ENCODE measurements at places on chromosomes 11 and 22.

GRCh38 chr22:43288378-43288777, 54.8 kb downstream of the SCUBE1 start:
- DNase-seq, result no peak

- DNase-seq, result no peak
Observed at GRCh38 chr22:28297504-28297903, 378.4 kb upstream of the PITPNB start.

GRCh38 chr11:2316169-2316962, 14.6 kb downstream of the TSPAN32 start:
- no peak for DNase-seq

DNA sequence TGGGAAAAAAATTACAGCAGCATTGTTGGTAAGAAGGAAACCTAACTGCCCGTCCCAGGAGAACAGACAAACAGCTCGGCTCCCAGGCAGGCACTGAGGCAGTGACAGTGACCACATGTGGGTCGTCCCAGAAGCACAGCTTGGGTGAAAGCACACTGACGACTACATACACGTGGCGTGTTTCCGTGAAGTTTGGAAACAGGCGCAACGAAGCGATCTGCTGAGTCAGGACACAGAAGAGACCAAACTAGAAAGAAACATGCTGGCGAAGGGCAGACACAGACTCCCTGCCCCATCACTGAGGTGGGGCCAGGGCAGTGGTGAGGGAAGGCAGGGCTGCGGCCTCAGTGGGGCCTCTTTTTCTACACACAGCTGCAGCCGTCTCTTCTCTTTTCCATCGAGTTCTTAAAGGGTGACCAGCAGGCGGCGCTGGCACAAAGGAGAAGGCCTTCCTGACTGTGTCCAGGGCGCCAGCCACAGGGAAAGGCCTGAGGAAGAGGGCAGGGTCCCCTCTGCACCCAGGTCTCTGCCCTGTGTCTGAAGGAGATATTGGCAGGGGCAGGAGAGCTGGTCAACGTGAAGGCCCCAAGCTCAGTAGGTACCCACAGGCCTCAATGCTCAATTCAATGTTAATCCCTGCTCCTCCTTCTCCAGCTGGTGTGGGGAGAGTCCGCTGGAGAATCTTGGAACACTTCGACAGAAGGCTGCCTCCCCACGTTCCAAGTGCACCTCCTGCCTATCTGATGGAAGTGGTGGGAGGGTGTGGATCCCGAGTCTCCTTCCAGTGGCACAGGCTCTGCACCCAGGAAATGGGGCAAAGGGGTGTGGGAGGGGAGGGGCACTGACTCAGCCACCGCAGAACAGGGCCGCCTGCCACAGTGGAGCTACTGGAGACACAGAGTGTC, 19.9 kb downstream of the CARS1 start:
- DNase-seq, result peak; percentile 64

- DNase-seq, result no peak
Observed at GRCh38 chr11:416051-416756, 1.4 kb upstream of the SIGIRR start.

DNA sequence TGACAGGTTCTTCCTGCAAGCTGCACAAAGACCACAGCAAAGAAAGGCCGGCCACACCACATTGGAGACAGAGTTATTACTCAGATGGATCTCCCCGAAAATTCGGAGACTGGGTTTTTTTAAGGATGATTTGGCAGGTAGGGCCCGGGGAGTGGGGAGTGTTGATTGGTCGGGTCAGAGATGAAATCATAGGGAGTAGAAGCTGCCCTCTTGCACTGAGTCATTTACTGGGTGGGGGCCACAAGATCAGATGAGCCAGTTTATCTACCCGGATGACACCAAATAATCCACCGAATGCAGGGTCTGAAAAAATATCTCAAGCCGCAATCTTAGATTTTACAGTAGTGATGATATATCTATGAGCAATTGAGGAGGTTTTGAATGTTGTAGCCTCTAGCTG, 401.8 kb upstream of the FAT3 start:
- DNase-seq, result no peak

DNA sequence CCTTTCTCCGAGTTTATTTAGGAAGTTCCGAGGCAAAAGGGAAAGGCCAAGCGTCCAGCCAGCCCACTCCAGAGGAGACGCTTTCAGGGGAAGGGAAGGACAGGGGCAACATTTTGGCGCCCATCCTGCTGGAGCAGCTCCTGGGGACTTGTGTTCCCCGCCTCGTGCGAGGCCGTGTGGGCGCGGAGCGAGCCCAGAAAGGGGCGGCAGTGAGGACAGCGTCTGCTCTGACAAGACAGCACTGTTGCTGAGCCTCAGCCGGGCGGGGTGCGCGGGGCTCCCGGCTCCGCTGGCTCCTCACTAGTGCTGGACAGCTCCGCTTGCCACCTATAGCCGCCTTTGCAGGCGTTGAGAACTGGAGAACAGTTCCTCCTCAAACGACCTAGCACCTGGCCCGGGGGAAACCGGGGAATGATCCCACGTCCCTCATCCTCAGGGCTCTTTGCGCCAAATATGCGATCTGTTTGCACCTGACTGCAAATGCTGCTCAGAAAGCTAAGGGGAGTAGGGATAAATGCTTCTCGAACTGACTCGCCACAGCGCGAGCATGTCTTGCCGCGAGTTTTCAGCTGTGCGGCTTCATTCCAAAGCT, 722 bp upstream of the GUCY1A2 start:
- DNase-seq, result peak; percentile 53

- DNase-seq, result no peak
Observed at GRCh38 chr11:106495046-106495445, 417.6 kb downstream of the AASDHPPT start.

DNA sequence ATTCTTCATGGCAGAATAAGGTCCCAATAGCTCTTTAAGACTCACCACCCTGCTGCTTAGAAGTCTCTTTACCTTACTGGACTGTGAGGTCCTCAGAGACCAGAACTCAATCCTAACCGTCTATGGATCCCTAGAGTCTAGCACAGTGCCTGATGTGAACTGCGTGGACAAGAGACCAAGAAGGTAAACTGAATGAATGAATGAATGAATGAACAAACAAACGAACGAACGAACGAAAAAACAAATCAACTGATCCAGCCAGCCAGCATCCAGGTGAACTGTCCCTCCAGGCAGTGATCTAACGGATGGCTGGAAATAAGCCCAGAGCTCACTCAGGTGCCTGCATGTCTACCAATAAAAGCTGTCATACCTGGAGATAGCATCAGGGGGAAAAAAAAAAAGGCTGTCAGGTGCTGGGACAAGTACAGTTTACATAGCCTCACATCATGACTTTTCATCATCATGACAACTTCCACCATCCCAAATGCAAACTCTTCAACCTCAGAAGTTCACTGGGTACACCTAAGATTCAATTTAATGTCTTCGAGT, 59.8 kb downstream of the PACSIN2 start:
- DNase-seq, result no peak

DNA sequence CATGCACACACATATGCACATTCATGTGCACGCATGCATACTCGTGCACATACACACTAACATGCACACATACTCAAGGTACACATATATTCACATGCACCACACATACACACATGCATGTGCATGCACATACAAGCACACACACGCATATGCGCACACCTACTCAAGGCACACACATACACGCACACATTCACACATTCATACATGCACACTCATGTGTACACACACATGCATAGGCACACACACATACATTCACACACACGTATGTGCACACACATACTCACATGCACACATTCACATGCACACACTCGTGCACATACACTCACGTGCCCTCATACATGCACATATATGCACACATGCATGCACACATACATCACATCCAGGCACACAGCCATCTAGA, 489.0 kb downstream of the MN1 start:
- no peak for DNase-seq

GRCh38 chr22:38431266-38432010, 23.6 kb downstream of the KCNJ4 start:
- no peak for DNase-seq

GRCh38 chr22:24393848-24394247, 33.6 kb upstream of the ADORA2A start:
- no peak for DNase-seq

DNA sequence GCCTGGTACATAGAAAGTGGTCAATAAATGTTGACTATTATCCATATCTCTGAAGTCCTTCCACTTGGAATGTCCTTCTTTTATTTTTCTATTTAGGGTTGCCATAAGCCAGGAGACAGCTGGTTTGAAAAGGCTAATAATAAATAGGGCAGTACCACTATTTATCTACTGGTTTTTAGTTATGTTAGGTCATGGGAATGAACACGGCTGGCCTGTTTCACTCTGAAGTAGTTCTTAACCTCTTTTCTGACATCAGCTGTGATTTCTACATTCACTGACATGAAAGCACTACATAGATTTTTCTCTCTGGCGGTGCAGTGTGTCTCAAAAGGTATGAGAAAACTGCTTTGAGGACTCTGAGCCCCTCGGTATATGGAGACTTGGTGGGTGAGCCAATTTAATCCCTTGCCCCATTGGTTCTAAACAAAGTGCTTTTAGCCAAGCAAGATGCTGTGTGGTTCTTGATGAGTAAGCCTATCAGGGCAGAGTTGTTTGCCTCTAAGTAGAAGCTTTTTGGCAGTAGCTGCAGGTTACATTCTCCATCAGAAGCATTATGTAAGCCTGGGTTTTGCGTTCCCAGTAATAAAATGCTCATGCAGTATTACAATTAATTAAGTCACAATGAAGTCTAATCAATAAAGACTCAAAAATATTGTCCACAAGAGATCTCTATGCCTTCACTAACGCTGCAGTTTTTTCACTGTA, 48.7 kb upstream of the APOA1 start:
- DNase-seq, result no peak

- no peak for DNase-seq
Observed at GRCh38 chr11:102244681-102245409, 72.4 kb upstream of the BIRC3 start.

- no peak for DNase-seq
Observed at GRCh38 chr11:28547321-28547741, 439.1 kb downstream of the METTL15 start.

DNA sequence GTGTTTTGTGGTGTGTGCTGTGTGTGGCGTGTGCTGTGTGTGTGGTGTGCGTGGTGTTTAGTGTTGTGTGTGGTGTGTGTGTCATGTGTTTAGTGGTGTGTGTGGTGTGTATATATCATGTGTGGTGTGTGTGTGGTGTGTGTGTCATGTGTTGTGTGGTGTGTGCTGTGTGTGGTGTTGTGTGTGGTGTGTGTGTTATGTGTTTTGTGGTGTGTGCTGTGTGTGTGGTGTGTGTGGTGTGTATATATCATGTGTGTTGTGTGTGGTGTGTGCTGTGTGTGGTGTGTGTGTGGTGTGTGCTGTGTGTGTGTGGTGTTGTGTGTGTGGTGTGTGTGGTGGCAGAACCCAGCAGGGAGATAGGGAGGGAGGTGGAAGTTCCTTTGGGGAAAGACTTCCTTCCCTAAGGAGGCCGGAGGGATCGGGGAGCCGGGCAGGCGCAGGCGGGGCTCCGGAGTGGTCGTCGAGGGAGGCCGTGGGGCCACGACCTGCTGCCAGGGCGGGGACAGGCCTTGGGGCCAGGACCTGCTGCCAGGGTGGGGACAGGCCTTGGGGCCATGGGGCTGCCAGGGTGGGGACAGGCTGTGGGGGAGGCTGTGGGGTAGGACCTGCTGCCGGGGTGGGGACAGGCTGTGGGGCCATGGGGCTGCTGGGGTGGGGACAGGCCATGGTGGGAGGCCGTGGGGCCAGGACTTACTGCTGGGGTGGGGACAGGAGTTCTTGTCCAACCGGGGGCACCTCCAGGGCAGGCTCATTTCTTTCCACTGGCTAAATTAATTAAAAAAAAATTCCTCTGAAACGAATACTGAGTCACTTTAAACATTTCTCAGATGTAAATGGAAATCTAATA, 15.2 kb downstream of the PIM3 start:
- no peak for DNase-seq

DNA sequence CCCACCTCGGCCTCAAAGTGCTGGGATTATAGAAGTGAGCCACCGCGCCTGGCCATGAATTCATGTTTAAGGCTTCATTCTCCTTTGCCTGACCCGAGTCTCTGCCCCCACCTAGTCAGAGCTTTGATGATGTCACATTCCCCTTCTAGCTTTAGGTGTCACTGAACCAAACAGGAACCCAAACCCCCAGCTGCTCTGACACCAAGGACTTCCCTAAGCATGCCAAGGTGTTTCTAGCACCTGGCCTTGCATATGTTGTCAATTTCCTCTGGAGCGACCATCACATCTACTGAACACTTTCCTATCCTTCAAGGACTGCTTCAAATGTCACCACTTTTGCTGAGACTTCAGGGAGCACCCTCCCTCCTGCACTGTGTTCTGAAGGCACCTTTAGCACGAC, 2.3 kb downstream of the F2 start:
- no peak for DNase-seq

DNA sequence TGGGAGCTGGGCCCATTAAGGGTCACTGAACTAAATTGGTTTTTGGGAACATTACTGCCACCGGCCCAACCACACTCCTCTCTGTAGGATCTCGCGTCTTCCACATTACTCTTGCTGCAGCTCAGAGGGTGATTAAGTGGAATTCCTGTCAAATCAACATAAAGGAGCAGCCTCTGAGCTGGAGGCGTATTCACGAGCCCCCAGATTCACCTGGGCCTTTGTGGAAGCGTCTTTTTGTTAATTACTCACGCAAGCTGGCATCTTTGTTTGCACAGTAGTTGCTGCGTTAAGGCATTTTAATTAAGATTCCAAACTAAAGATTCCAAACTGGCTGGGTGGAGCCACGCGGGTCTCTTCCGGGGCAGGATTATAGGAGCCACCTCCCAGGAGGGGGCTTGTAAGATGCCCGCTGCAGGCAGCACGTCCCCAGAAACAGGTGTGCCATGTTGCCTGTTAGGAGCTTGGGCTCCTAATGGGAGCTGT, 21.5 kb upstream of the RFPL3 start:
- no peak for DNase-seq

DNA sequence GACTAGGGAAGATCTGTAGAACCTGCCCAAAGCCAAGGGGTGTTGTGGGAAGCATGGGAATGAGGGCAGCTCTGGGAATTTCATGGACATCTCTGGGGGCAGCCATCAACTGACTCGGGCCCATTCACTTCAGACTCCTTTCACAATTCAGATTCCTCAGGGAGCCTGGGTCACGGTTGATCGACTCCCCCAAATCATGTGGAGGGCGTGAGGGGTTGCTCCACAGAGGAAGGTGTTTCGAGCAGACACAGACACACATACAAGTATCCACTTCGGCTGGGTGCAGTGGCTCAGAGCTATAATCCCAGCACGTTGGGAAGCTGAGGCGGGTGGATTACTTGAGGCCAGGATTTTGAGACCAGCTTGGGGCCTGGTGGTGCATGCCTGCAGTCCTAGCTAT, 15.7 kb downstream of the STX3 start:
- DNase-seq, result no peak

DNA sequence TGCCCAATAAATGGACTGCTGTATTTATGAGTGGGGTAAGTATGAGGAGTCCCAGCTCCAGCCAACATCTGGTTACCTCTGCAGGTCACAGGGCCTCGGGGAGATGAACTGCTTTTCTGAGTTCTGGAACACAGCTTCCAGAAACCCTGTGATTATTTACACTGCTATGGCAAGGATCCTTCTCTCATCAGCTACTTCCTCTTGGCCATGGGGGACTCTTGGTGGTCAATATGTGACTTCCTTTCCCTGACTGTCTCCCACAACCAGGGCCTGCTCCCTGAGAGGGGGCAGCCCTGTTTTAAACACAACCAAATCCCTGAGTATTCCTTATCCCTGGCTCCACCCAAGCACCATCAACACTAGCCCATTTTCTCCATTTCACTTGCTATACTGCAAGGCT, 10.0 kb downstream of the RHOG start:
- DNase-seq, result no peak

Measured in NCI-H460 (cell line).